ENCODE measurements at places on chromosomes 5 and 9.

- DNase-seq = no peak
Measured at GRCh38 chr9:135830496-135830895, 76.8 kb downstream of the CAMSAP1 start.

- DNase-seq = no peak
Measured at GRCh38 chr5:113123618-113124017, 147.0 kb downstream of the DCP2 start.

GRCh38 chr5:35302544-35302943, 72.3 kb upstream of the PRLR start:
- no peak for DNase-seq

DNA sequence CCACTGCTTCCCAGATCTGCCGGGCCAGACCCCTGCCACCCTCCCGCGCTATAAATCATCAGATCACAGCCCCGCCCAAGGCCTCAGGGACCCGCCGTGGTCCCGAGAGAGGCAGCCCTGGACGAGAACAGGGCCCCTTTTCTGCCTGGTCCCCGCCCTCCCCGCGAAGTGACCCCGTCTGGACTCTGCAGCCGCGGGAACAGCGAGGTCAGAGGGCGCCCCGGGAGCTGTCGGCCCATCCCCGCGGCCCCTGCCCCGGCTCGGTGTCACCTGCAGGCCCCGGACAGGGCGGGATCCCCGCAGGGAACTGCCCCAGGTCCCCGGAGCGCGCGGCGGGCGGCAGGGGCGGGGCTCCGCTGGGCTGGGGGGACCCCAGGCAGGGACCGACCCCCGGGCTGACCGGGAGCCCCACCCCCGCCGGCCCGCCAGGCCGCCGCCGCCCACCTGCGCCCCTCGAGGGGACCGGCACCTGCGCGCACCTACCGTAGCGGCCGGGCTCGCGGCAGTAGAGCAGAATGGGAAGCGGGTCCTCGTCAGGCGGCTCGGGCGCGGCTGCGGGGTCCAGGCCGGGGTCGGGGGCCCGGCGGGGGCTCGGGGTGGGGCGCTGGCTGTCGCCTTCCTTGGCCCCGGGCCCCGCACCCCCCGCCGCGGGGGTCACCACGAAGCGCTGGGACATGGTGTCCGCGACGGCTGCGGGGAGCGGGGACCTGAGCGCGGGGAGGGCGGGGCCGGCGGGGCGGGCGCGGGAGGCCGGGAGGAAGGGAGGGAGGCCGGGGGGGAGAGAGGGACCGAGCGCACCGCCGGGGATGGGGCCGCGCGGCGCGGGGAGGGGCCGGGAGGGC, 43.5 kb upstream of the SLC12A7 start:
- DNase-seq = no peak

- no peak for DNase-seq
Measured at GRCh38 chr9:14361074-14361473, 47.1 kb upstream of the NFIB start.

- no peak for DNase-seq
Measured at GRCh38 chr5:113156271-113156877, 179.8 kb downstream of the DCP2 start.

- no peak for DNase-seq
Measured at GRCh38 chr5:68542207-68542606, 326.7 kb downstream of the PIK3R1 start.

DNA sequence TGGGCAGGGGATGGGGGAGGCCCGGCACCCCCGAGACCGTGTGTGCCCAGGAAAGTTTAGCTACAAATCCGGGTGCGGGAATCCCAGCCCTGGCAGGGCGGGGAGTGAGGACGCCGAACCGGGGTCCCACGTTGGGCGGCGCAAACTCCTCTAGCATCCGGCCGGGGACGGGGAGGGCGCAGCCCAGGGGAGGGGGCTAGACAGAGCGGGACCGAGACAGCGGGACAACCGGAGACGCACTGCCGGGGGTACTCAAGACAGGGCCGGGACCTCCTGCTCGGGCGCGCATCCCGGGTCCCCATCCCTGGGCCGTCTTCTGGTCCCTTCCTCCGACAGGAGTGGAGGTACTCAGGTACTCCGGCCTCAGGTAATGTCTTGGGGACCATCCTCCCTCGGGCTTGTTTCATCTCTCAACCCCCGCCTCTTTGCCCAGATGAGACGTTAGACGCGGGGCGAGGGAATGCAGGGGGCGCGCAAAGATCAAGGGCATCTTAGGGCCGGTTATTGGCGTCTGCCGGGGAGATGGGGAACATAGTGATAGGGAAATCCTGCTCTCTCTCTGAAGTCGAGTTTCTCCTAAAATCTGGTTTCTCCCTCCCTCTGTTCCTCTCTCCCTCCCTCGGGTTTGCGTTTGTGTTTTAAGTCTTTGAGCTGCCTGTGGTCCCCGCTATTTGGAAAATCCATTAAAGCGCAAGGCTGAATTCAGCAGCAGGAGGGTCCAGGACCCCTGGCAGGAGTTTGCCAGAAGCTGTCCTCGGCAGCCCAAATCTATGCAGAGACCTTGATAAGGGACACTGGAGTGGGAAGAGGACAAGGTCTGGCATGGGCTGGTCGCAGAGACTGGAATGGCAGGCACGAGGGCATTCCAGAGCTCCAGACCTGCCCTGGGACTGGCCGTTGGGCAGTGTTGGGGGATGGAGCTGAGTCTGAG, 815 bp downstream of the PDZD2 start:
- no peak for DNase-seq

DNA sequence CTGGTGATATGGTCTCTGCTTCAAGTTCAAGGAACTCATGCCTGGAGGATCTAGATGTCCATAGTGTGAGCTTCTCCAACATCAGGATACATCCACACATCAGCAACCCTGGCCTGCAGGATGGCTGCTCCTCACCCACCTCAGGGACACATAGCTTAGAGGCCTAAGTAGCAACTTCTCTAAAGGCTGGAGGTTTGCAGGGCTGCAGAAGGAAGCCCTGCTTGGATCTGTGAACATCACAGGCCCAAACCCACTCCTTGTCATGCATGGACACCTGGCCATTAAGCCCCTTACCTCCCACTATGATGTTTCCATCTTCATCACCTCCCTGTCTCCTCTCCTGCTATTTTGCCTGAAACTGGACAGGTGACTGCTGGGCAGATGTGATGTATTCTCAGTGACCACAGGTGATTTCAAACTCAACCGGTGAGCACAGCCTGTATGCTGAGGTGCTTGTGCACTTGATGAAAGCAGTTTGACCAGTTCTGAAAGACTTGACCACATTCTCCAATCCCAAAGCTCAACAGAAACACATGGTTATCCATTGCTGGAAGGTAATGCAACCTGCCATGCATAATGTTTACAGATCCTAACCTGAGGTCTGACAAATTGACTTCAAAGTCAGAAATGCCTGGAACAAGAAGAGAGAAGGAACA, 205.2 kb downstream of the FSTL4 start:
- peak; percentile 78 for DNase-seq

- no peak for DNase-seq
Measured at GRCh38 chr9:136550439-136551289, 4.8 kb upstream of the NOTCH1 start.

DNA sequence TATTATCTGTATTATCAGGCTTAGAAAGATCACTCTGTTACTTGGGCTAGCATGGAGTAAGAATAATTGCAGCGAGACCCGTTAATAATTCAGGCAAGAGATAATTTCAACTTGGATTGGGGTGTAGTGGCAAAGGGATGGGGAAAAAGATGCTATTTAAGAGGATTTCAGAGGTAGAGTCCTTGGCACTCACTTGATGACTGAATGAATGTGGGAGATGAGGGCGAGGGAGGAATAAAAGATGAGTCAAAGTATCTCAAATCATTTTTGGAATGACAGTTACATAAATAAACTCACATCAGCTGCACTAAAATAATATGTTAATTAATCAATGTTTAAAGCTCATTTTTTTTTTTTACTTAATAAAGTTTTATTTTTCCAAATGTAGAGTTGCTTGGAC, 4.5 kb upstream of the GPR21 start:
- DNase-seq = no peak

- DNase-seq = peak; percentile 13
Measured at GRCh38 chr5:170792878-170793277, 9.4 kb downstream of the GABRP start.

- no peak for DNase-seq
Measured at GRCh38 chr5:43663916-43664315, 60.9 kb downstream of the NNT start.

GRCh38 chr9:129351058-129351641, 173.1 kb upstream of the IER5L start:
- DNase-seq = peak; percentile 85

DNA sequence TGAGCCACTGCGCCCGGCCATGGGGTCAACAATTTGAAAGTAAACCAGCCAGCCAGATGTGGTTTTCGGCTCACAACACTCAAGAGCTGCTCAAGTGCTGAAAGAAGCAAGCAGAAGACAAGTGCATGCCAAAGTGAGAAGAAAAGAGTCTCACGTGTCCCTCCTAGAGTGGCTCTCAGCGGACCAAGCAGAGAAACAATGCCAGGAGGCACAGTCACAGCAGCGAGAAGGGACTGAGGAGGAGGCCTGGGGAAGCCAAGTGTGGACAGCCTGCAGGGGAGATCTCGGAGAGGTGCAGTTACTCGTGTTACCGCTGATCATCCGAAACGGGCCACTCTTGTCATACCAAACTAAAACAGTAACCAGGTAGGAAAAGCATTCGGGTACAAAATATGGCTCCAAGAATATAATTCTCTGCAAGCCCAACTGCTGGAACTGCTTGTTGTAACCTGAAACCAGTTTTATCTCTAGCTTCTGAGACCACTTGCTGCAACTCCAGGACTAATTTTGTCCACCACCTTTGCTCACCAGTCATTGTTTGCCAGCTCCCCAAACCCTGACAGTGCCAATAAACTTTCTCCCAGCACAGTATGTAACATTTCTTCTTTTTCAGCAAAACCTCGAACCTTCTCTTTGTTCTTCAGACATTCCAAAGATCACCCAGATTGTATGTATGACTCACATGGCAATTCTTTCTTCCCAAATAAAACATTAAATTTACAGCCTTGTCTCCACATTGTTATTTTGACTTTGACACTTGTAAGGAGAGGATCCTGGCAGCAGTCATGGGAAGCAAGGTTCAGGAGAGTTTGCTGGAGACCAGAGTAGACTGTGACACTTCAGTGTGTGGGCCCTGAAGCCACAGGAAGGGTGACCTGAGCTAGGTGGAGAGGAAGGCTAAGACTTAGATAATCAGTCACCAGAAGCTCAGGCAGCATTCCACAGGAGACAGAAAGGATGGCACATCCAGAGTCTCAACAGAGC, 6.3 kb downstream of the SLC35D2 start:
- DNase-seq = peak; percentile 50

DNA sequence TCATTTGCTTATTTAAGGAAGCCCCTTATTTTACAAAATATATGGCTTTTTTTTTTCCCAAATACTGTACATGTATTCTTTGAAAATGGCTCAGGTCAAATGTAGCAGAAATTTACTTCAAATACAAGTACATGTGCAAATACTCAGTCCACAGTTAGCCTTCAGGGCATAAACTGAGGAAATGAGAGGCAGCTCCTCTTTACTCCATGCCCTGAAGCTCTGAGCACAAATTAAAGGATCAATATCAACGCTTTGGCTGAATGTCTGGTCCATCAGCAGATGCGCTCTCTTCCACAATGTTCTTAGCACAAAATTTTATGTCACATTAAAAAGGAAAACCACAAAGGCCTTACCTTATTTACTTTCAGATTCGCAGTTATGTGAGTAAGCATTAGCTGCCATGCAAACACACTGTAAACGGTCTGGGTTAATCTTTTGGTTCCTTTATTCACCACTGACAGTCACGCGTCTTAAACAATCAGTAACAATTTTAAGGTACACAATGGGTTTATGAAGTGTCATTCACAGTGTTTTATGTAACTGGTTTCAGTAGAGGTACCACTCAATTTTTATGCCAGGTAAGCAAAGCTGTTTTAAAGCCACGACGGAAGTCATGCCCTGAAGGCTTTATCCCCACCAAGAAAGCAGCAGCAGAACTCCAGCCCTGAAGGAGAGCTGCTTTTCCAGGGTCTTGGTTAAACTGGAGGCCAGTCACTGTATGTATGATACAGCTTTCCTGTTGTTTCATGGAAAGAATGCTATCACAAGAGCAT, 103.4 kb downstream of the OTULIN start:
- DNase-seq = no peak

DNA sequence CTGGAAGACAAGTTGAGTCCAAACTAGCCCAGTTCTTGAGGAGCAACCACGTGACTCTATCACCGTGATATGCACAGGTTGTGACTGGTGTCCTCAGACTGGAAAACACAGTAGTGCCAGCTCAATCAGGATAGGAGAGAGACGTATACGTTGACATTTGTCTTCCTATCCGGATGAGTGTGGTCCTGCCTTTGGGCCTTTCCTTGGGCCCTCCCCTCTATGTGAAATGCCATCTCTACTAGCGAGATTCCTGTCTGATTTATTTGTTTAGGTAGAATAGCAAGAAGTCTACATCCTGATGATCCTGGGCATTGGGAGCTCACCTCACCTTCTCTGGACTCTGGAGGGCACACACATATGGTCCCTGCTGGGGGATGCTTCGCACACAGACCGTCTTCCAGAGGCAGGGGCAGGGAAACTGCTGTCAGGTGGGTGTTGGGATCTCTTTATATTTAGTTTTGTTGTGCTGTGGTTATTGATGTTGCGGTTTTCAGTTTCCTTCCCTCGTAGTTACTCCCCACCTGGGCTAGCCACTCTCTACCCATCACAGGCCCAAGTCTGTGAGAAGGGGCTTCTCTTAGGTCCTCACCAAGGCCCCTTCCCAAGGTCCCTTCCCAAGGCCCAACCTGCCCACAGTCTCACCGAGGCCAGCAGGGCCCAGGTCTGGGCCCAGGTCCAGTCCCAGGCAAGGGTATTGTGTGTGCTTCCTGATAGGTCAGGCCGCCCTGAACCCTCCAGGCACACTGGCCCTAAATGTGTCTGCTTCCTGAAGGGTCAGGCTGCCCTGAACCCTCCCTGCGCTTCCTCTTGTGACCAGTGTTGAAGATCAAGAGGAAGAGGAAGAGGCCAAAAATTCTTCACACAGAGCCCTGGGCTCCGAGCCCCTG, 19.0 kb upstream of the SPINK4 start:
- no peak for DNase-seq
